ENCODE measurements at places on chromosomes 16 and 17. TPM values are rescaled to one million over a fixed set of nuclear protein-coding genes. Genes with fewer than 3 reads are reported as not detected.

Gene P2RX5
- 0.66 TPM for total RNA-seq

DNA sequence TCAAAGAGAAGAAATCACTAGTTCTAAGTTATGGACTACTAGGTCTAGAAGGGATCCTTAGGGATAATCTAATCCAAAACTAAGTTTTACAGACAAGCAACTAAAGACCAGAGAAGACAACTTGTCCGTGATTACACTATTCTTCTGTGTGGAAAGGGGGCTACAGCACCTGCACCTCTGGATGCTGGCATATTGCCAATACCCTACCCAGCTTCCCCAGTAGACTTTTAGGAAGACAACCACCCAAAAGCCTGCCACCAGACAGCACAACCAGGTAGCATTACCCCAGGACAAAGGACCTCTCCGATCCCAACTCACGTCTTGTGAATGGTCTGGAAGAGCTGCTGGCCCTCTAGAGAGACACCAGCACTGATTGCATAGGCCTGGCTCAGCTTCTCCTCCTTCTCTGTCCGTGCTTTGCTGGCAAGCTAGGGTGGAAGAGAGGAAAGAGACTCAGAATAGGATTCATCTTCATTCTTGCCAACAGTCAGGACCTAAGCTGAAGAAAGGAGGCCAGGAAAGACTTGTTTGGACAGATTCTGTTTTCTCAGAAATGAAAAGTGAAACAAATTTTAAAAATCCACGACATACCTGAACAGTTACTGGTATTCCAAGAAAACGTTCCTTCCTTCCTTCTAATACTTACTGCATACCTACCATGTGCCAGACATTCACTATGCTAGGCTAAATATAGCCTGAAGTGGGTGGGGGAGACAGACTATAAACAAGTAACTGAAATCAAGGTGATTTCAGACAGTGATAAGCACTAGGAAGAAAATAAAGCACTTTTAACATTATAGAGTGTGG lies 25.3 kb upstream of the TMEM101 start:
- no peak for DNase-seq

DNA sequence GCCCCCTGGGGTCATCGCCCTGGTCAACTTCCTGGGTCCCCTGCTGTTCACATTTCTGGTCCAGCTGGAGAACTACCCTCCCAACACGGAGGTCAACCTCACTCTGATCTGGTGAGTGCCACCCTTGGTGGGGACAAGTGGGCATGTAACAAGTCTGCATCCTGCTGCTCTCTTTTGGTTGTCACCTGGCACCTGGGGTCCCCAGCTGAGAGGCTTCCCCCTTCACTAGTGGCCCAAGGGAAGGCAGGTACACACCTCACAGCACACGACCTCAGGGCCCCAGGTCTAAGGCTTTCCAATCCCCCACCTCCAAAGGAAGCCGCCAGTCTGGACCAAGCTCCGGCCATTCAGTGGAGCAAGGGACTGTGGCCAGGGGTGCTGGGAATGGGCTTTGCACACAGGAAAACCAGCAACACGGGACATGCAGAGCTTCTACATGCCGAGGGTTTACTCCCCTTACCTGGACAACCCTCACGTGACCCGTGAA lies 4.4 kb downstream of the TMC8 start:
- DNase-seq = no peak

DNA sequence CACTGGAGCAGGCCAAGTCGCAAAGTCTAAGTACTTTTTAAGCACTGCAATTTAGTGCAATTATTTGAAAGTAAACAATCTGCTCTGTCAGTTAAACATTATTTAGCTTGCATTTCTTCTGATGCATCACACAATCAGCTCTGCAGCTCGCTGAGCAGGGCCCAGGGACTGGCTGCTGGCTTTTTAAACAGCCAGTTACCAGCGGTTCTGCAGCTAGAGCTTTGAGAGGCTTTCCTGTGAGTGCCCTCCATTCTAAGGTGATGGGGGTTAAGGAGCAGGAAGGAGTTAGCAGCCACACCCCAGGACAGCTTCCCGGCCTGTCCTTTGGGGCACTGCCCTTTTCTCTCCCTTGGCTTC lies 154.3 kb downstream of the SALL1 start:
- no peak for DNase-seq

Gene RAP1GAP2
- total RNA-seq = 8.3 TPM

DNA sequence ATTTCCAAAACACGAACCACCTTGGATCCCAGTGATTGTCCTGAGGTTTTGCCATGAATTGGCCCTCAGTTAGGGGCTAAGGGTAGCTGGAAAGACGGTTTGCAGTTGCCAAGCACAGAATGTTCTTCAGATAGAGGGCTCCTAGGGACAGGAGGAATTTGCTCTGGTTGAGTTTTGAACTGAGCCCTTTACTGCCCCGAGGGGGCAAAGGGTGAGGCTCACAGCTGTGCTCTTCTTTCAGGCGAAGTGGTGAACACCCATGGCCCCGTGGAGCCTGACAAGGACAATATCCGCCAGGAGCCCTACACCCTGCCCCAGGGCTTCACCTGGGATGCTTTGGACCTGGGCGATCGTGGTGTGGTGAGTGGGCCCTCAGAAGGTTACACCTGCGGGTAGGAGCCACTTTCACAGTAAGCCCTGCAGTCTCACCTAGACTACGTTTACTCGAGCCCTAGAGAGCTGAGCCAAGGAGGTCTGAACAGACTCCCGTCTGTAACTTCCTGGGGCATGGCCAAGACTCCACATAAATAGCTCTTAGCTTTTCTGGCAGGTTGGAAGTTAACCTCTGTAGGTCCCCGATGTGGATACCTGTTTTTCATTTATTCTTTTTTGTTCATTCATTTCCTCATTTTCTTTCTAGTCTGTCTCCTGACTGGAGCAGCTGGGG lies 32.5 kb downstream of the NMT1 start:
- DNase-seq = no peak
